Ovary (tissue), 10 donors: ENCODE measurements at places on chromosomes 3 and 15. TPM values are rescaled to one million over a fixed set of nuclear protein-coding genes. Genes with fewer than 3 reads are reported as not detected.

- H3K27ac ChIP-seq, result no peak overlapping the region
- DNase-seq, result no peak
- H3K4me3 ChIP-seq, result no peak overlapping the region
- H3K4me1 ChIP-seq, result no peaks in the 10 kb centered on the region
These were observed 417.4 kb upstream of the MDFIC2 start for GRCh38 chr3:70729845-70730244.

GRCh38 chr3:99505200-99505599 lies 133.2 kb upstream of the COL8A1 start:
- H3K4me3 ChIP-seq, result no peak overlapping the region
- H3K4me1 ChIP-seq, result peaks cover 18% of the 10 kb centered on the region
- no peak for DNase-seq
- H3K27me3 ChIP-seq, result no peaks in the 10 kb centered on the region

- H3K27me3 ChIP-seq, result no peaks in the 10 kb centered on the region
- H3K27ac ChIP-seq, result peak within 1 kb of the TSS; percentile 89
- H3K4me3 ChIP-seq, result peak within 1 kb of the TSS; percentile 77
- H3K4me1 ChIP-seq, result peaks cover 6% of the 10 kb centered on the region
- DNase-seq, result peak; percentile 92
These were observed at the start of the genes OSBPL10 and ZNF860 for GRCh38 chr3:31981206-31982181. Gene OSBPL10 (minus strand): TSS chr3:31981262. CDS start chr3:31981179, 83 bp downstream. Gene ZNF860 (plus strand): TSS chr3:31981750. CDS start chr3:31989080, 7,330 bp downstream.

DNA sequence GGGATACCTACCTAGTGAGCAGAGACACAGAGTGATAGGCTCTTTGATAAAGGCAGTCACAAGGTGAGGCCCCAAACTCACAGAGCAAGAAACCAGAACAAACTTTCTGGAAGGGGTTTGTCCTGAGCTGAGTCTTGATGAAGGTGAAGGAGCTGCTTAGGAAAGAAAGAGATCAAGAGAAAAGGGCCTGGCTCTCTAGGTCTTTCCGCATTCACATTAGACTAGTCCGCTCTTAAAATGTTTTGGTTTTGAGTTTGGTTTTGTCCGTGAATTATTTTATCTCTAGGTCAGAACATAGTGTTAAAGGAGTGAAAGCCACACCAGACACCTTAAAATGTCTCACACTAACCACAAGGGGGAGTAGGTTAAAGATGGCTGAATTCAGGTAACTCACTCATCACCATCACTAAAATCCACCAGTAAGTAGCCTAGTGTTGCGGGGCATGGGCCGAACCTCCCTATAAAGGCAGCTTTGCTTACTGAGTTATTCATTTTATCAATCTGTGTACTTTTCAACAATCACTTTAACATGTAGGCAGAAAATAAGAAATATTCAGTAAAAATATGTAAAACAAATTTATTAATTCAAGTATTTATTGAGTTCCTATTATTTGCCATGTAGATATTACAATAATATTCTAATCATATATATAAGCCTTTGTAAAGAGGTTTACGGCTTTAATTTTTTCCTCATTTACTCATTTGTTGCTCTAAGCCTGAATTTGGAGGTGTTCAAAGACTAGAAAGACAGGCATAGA lies 121.5 kb upstream of the TSC22D2 start:
- DNase-seq, result no peak
- H3K36me3 ChIP-seq, result no peaks in the 10 kb centered on the region
- H3K4me3 ChIP-seq, result no peak overlapping the region
- H3K27ac ChIP-seq, result no peak overlapping the region
- no peaks in the 10 kb centered on the region for H3K4me1 ChIP-seq

DNA sequence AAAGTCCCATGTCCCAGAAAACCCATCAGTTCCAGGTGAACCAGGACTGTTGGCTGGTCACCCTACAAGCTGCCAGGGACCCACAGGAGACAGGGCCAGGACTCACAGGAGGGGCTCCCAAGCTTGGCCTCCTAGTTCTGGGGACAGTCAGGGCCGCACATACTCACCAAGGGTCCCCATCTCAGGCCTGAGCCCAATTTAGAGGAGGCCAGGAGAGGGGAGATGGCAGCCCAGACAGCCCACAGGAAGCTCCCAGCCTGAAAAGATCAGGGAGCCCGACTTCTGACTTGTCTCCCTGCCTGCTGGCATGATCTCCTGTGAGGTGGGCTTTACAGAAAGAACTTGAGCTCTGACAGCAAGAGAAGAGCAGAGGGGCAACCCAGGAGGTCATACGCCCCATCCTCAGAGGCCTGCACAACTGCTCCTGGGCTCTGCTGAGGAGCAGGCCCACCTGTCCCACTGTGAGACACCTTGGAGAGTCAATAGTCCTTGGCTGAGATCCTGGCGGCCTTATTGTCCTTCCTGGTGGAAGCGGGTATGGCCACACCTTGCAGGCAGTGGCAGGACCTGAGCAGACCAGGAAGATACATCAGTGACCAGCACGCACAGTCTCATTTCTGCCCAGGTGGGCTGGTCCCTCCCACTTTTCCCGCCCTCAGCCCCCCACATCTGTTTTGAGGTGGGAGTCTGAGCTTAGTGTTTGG lies 2.5 kb upstream of the ISLR start:
- no peaks in the 10 kb centered on the region for H3K36me3 ChIP-seq

DNA sequence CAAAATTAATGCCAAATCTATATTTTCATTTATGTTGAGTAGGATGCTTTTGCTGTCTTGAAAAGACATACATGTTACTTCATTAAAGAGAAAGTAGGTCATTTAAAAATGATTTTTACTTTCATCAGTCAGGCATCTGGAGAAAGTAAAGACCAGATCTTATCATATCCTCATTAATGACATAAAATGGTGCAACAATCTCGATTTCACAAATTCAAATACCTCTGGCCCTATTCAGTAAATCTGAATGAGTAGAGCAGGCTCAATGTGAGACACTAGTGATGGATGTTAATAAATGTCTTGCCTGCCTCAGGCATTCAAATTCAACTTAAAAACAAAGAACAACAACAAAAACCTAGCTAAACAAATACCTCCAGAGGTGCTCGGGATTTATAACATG lies 714.1 kb downstream of the NAALADL2 start:
- DNase-seq, result no peak
- no peak overlapping the region for H3K4me3 ChIP-seq
- no peak overlapping the region for H3K27ac ChIP-seq

GRCh38 chr15:64687172-64687571 lies 88.2 kb downstream of the RBPMS2 start:
- H3K4me3 ChIP-seq, result no peak overlapping the region
- H3K27ac ChIP-seq, result peak overlapping the region; percentile 46
- peaks cover 31% of the 10 kb centered on the region for H3K4me1 ChIP-seq

DNA sequence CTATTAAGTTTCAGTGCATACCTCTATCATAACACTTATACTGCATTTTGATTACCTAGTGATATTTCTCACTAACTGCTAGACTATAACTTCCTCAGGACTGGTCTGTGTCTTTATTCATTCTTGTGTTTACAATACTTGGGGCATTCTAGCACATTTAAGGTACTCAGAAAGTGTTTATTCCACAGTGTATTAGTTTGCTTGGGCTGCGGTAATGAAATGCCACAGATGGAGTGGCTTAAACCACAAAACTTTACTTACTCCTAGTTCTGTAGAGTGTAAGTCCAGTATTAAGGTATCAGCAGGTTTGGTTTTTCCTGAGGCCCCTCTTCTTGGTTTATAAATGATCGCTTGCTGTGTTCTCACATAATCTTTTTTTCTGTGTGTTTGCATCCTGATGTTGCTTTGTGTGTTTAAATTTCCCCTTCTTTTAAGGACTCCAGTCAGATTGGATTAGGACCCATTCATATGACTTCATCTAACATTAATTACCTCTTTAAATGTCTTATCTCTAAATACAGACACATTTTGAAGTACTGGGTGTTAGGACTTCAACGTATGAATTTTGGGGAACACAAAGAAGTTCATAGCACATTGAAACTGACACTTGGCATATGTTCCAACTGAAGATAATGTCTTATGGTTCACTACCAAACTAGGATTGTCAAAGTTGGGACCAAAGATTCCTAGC lies 23.9 kb downstream of the RNF111 start:
- no peaks in the 10 kb centered on the region for H3K27me3 ChIP-seq
- no peak overlapping the region for H3K27ac ChIP-seq
- no peaks in the 10 kb centered on the region for H3K36me3 ChIP-seq

GRCh38 chr3:7734456-7734855 lies 767.2 kb upstream of the LMCD1 start:
- no peak for DNase-seq
- no peaks in the 10 kb centered on the region for H3K36me3 ChIP-seq
- no peaks in the 10 kb centered on the region for H3K27me3 ChIP-seq
- no peak overlapping the region for H3K27ac ChIP-seq
- H3K4me1 ChIP-seq, result no peaks in the 10 kb centered on the region

DNA sequence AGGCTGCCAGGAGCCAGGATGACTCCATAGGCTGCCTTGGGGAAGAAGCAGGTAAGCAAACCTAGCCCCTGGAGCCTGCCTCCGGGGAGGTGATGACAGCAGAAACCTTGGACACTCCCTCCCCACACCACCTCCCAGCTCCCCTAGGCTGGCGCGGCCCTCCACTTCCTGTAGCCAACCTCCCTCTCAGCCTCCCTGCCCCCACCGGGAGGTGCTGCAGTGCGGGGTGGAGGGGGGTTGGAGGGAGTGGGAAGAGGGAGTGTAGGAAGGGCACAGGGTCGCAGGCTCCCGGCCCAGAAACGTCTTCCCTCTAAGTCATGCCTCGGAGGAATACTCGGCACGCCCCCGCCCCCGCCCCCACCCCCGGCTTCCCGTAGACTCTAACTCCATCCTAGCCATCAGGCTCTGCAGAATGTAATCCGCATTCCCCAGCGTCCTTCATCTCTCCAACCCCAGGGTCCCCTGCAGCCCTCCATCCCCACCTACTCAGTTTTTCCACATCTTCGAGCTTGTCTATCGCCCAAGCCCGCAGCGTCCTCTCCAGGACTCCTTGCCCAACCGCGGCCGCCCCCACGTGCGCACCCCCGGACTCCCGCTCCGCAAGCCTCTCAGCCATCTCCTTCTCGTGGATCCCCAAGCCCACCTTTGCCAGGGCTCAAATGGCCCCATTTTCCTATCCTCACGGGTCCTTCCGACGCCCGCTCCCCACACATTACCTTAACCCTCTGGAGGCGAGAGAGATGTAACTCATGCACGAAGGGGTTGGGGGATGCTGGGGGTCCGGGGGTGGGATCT lies 528 bp downstream of the LPCAT4 start:
- no peaks in the 10 kb centered on the region for H3K4me1 ChIP-seq
- H3K4me3 ChIP-seq, result peak overlapping the region; percentile 80
- no peaks in the 10 kb centered on the region for H3K36me3 ChIP-seq
- H3K27ac ChIP-seq, result peak overlapping the region; percentile 99
- peak; percentile 75 for DNase-seq

DNA sequence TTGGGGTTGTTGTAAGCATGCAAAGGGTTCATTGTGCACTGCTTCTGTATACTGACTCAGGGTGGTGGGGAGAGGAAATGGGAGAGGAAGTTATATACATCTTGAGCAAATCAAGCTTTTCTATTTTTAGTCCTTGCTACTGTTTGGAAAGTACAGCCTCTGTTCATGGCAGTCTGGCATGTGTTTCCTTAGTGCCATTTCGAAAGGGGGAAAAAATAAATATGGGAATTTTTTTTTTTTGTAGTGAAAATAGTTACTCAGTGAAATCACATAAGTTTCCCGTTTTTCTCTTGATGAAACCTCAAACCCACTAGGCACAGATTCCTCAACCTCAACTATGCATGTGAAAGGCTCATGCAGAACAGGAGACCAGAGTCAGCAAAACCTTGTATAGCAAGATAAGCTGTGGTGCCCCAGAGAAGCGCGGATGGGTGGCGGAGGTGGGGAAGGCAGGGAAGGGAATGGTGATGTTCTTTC lies 353.3 kb downstream of the LPP start:
- H3K4me3 ChIP-seq, result no peak overlapping the region
- no peaks in the 10 kb centered on the region for H3K36me3 ChIP-seq
- H3K4me1 ChIP-seq, result peaks cover 2% of the 10 kb centered on the region
- H3K27me3 ChIP-seq, result no peaks in the 10 kb centered on the region
- no peak overlapping the region for H3K27ac ChIP-seq

- H3K4me1 ChIP-seq, result no peaks in the 10 kb centered on the region
- H3K36me3 ChIP-seq, result no peaks in the 10 kb centered on the region
- H3K4me3 ChIP-seq, result no peak overlapping the region
- H3K27me3 ChIP-seq, result no peaks in the 10 kb centered on the region
- DNase-seq, result no peak
These were observed 15.3 kb upstream of the MYLK start for GRCh38 chr3:123899300-123899865.

- no peak for DNase-seq
- no peaks in the 10 kb centered on the region for H3K27me3 ChIP-seq
These were observed 1351.5 kb downstream of the ZPLD1 start for GRCh38 chr3:103786296-103786695.

GRCh38 chr3:197775317-197775716 lies 15.7 kb upstream of the LRCH3 start:
- H3K27ac ChIP-seq, result no peak overlapping the region
- no peak for DNase-seq
- H3K36me3 ChIP-seq, result no peaks in the 10 kb centered on the region

- H3K27ac ChIP-seq, result no peak overlapping the region
- no peak overlapping the region for H3K4me3 ChIP-seq
- H3K4me1 ChIP-seq, result no peaks in the 10 kb centered on the region
- no peaks in the 10 kb centered on the region for H3K27me3 ChIP-seq
These were observed 262.5 kb downstream of the SCAPER start for GRCh38 chr15:76642671-76643070.

GRCh38 chr15:66138892-66139590 lies 114.5 kb downstream of the MEGF11 start:
- no peak overlapping the region for H3K4me3 ChIP-seq
- no peaks in the 10 kb centered on the region for H3K27me3 ChIP-seq
- no peak overlapping the region for H3K27ac ChIP-seq
- no peak for DNase-seq

GRCh38 chr3:132416161-132416560 lies 1.1 kb upstream of the DNAJC13 start:
- H3K4me3 ChIP-seq, result no peak overlapping the region
- H3K27me3 ChIP-seq, result no peaks in the 10 kb centered on the region
- no peak overlapping the region for H3K27ac ChIP-seq
- H3K36me3 ChIP-seq, result no peaks in the 10 kb centered on the region
- no peak for DNase-seq

DNA sequence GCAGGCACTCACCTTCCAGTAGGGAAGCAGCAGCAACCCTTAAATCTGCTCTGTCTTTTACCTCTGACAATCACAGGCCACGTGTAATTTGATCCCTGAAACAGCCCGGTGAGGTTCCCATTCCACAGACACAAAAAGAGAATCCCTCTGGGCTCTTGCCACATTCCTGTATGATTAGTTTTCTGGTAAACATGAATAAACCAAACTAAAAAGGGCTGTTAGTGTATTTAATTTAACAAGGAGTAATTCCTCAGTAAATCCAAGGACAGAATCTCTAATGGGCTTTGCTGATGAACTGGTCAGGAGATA lies 186.9 kb downstream of the FAM43A start:
- H3K27ac ChIP-seq, result no peak overlapping the region
- H3K36me3 ChIP-seq, result no peaks in the 10 kb centered on the region
- H3K27me3 ChIP-seq, result no peaks in the 10 kb centered on the region
- DNase-seq, result no peak
- H3K4me3 ChIP-seq, result no peak overlapping the region

The TUSC7 gene
- not detected for total RNA-seq

The RLBP1 gene
- not detected for total RNA-seq

The ACTL6A gene
- total RNA-seq, result 36.3 TPM

The RTP4 gene
- total RNA-seq, result 2.7 TPM

The MUC20 gene
- 11.3 TPM for total RNA-seq

The FBN1 gene
- total RNA-seq, result 62.5 TPM

The C3orf70 gene
- 7.2 TPM for total RNA-seq

The NECTIN3 gene
- total RNA-seq, result 23.9 TPM

The CCR3 gene
- total RNA-seq, result not detected

The P2RY1 gene
- total RNA-seq, result 17.6 TPM

The CCDC54 gene
- total RNA-seq, result not detected

The SCN11A gene
- total RNA-seq, result 0.08 TPM

The SV2B gene
- total RNA-seq, result not detected

The HLTF gene
- total RNA-seq, result 31.0 TPM
